M059J (cell line): ENCODE measurements at places on chromosomes 16 and 17. TPM values are rescaled to one million over a fixed set of nuclear protein-coding genes. Genes with fewer than 3 reads are reported as not detected.

TP53TG3D gene
- not detected in 2 replicates for total RNA-seq

C16orf95 gene
- total RNA-seq, result 2.4 and 3.1 TPM in 2 replicates

DNA sequence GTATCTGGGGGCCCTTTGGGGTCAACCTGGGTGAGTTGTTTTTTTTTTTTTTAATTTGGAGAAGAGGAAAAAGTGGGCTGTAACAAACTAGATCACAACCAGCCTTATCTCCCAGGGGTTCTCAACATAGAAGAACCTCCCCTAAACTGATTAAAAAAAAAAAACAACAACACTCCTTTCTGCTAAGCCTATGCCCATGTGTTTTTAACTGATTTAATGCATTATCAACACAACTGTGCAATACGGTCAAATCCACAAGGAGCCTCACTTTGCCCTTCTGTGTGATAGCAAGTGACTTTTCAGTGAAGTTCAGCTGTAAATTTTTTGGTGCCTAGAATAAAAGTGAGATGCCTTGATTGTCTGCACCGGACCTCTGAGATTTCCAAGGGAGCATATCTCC is 646 bp downstream of the MYH11 start:
- no peak for DNase-seq

DNA sequence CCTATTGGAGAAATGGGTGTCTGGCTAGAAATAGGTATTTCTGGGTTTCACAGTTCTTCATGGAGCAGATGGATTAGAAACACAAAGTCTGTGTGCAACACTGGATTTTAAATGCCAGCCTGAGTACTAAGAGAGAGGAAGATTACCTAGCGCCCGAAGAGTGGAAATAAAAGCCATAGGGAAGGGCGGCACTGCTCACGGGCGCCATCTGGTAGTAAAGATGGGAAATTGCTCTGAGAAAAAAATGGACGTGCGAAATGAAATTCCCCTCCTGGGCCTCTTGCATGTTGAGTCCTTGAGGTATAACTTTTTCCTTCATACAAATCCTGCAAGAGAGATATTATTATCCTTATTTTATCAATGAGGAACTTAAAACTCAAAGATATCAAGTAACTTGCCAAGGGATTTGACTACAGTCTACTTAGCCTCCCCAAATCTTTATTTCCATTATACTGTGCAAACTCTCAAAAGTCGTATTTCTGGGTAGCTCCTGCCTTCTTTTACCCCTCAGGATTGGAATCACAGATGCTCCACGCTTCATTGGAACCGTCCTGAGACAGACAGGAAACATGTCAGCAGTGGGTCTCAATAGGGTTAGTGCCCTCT is 72.8 kb downstream of the MMD start:
- peak; percentile 56 for DNase-seq

DNA sequence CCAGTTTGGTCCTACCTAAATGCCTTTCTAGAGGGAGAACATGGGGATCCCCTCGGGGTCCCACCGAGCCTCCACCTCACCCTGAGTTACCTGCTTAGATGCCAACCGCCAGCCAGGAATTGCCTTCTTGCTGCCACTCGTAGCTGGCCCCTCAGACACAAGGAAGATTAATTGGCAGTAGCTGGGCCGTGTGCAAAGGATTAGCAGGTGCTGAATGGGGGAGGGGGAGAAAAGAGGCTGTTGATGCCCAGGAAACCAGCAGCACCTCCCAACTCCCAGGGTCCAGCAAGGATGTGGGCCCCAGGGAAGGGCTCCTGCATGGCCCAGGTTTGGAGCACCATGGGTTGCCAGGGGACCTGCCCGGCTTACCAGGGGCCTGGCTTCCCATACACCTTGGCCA is at the start of gene CNGB1:
Gene CNGB1, minus strand, starts transcription at position 159 of the 400 bp plus-strand sequence. CDS start 3,842 bp downstream, outside the sequence.
- no peak for DNase-seq

- DNase-seq, result no peak
These were observed 17.7 kb downstream of the RAI1 start for GRCh38 chr17:17698869-17699351.

DNA sequence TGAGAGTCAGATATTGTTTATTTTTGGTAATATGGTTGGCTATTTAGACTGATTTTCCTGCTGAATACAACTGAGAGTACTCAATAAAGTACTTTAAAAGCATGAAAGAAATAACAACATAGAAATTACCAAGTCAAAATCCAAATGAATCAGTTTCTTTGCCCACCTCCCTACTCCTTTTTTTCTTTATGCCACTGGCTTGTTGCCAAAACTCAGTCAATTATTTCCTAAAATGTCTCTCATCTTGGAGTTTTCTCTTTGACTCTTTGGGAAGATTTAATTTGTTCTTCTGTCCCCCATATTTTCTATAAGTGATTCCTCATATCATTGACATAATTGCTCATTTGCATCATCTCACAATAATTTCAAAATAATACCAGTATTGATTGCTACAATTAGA is 2.6 kb upstream of the OMG start:
- no peak for DNase-seq

GRCh38 chr17:81561494-81561885 is 9.3 kb upstream of the FAAP100 start:
- peak; percentile 68 for DNase-seq

GRCh38 chr16:9797306-9797705 is 384.9 kb downstream of the GRIN2A start:
- peak; percentile 98 for DNase-seq

GRCh38 chr17:35726953-35727460 is 4.4 kb upstream of the RASL10B start:
- no peak for DNase-seq

DNA sequence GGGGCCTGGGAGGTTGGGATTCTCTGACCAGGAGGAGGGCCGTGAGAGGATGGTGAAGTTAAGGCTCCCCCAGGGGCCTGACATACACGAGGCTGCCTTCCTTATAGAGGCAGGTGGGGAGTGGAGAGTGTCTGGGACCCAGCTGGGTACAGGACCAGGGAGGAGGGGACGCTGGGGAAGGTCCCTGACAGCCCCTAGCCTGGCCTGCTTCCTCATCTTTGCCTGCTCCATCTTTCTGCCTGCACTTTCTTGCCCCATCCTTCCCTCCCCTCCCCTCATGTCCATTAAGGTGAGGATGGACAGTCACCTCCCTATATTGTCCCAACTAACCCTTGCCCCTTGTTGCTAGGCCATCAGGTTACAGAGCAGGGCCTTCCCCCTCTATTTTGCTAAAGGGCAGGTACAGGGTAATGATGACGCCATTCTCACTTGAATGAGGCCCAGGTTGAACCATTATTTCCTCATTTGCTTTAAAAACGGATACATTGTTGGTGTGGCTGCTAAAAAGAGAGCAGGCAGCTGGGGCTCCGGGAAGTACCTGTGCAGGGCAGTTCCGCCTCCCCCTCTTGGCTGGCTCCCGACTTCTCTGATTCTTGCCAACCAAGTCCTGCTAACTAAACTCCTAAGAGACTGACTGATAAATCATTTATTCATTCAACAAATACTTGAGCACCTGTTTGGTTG is 1.3 kb downstream of the C17orf99 start:
- DNase-seq, result no peak

GRCh38 chr16:57179215-57179828 is 6.5 kb downstream of the PSME3IP1 start:
- DNase-seq, result no peak

DNA sequence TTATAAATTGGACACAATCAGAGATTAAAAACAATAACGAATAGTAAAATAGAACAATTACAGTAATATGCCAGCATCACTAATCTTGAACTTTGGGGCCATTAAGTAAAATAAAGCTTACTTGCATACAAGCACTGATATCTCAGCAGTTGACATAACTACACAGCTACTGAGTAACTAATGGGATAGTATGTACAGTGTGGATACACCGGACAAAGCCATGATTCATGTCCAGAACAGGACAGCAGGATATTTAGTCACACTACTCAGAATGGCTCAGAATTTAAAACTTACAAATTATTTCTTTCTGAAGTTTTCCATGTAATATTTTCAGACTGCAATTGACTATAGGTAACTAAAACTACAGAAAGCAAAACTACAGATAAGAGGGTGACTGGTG is 427.5 kb downstream of the CDH13 start:
- DNase-seq, result no peak
